NCI-H187 (cell line): ENCODE measurements at places on chromosomes 7 and 10.

- DNase-seq = no peak
Observed at GRCh38 chr10:71966046-71967004, 2.1 kb downstream of the CHST3 start.

- peak; percentile 39 for DNase-seq
Observed at GRCh38 chr10:13099666-13100348, at the start of gene OPTN. Gene OPTN, plus strand, starts transcription at chr10:13100163. Its CDS starts 8,960 bp downstream, at chr10:13109123.

GRCh38 chr10:55822096-55822495, 539.0 kb downstream of the ZWINT start:
- DNase-seq = no peak

DNA sequence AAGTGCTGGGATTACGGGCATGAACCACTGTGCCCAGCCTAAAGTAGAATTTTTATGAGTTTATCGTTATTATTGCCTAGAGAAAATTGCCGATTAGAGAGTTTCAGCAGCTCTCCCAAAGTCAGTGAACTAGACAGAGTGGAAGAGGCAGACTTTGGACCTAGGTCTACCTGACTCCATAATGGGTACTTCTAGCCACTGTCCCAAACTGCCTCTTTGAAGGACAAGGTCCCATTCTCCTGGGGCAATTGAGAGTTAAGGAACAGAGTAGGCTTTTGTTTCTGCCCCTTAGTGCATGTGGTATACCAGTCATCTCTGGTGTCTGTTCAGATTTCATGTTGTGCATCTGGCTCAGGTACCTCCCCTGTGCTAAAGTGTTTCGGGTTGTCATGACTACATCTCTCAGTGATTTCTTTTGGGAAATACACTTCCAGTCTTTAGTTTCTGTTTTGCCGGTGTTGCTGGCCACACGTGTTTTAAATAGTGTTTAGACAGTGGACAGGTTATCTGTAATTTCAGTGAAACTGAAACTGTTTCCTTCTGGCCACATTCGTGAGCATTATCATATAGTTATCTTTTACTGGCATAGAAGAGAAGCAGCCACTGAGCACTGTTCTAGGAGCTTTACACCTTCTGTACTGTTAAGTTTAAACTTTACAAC, 4.7 kb downstream of the TMEM236 start:
- DNase-seq = no peak

- no peak for DNase-seq
Observed at GRCh38 chr7:27917119-27917518, 177.2 kb downstream of the TAX1BP1 start.

DNA sequence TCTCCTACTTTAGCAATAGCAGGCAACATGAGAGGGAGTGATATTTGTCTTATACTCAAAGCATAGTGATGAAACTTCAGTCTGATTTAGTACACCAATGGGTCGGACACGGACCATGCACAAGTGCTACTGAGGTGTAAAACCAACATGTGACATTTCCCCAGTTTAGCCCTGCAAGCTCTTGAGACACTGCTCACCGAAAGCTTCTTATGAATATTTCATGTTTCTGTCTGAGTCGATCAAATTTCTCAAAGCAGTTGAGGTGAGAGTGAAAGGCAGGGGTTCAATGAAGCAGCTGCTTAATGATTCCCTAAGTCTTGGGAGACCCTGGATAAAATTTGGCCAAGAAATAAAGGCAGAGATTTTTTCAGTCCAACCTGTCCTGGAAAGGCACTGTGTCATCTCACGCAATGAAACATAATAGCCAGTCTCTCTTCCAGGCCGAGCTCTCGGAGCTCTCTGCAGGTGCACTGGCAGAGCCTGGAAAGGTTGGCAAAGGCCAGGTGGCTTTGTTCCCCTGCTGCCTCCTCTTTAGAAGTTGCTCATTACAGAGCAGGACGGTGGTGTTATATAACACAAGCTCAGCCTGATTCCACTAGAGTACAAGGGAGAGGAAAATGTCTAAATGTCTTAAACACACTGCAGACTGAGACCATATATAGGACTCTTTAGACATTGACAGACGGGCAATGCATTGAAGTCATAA, 33.9 kb upstream of the XPNPEP1 start:
- peak; percentile 40 for DNase-seq

DNA sequence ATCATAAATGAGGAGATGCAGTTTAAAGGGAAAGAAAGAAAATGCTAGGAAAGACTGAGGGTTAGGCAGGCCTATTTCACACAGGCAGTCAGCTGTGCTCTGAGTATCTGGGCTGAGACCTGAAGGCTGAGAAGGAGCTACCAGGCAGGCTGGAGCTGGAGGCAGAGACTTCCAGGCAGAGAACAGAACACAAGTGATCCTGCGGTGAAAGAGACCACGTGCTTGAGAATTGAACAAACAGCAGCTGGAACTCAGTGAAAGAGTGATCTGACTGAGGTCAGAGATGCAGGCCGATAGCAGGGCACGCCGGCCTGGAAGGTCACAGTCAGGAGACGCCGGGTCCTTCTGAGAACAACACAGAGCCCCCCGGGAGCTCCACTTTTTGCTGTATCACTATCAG, 147.8 kb downstream of the ADAM12 start:
- DNase-seq = no peak

- no peak for DNase-seq
Observed at GRCh38 chr7:143321734-143322133, 5.8 kb downstream of the CLCN1 start.

DNA sequence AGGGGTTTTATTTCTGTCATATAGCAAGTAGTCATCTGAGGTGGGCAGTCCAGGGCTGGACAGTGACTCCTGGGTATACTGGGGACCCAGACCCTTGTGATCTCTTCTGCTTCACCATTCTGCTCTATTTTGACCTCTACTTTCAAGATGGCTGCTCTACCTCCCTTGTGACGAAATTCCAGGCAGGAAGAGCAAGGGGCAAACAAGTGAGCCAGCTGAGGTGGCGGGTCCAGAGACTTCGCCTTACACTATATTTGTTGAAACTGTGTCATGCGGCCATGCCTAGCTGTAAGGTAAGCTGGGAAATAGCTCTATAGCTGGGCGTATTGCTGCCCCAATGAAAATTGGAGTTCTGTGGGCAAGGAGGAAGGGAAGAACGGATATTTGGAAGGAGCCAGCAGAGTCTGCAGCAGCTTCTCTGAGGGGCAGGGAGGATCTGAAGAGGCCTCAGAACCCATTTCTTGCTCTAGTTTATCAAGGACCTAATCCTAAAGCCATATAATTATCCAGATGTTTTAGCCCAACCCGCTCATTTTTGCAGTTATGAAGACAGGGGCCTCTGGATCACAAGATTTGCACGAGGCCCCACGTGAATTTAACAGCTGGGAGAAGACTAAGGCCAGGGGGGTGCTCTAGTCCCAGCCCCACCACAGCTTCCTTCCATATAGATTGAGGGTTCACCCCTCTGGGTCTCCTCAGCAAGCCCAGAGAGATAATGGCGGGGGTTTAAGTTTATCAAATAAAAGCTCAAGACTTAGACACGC, 7.7 kb upstream of the CPA1 start:
- DNase-seq = no peak

- DNase-seq = no peak
Observed at GRCh38 chr7:103573479-103574058, 127.6 kb upstream of the SLC26A5 start.
